H9 (cell line): ENCODE measurements at places on chromosomes 1 and 21. TPM values are rescaled to one million over a fixed set of nuclear protein-coding genes. Genes with fewer than 3 reads are reported as not detected.

- no peaks in the 10 kb centered on the region; the same call in 1 of the 2 replicates for H3K27me3 ChIP-seq
- H3K4me3 ChIP-seq, result no peak overlapping the region
Observed at GRCh38 chr1:172279939-172280636, 140.4 kb upstream of the C1orf105 start.

DNA sequence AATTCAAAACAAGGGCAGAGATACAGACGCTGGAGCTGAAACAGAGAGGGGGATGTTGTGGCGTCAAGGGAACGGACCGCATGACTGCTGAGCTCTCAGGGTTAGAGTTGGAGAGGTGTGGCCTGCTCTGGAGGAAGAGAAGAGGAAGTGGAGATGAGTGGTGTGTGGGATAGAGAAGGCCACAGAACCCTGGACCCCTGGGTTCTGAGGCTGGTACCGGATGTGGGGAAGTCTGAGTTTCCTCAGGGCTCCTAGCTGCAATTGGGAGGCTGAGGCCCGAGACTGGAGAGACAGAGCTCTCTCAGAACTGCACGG is 1.8 kb downstream of the BCAN start:
- H3K4me1 ChIP-seq, result peaks cover 4% of the 10 kb centered on the region; the same call in 1 of the 2 replicates
- H3K27ac ChIP-seq, result no peak overlapping the region
- no peaks in the 10 kb centered on the region for H3K36me3 ChIP-seq
- H3K4me3 ChIP-seq, result no peak overlapping the region
- peaks cover 10% of the 10 kb centered on the region; the same call in 1 of the 2 replicates for H3K27me3 ChIP-seq
- DNase-seq, result no peak

DNA sequence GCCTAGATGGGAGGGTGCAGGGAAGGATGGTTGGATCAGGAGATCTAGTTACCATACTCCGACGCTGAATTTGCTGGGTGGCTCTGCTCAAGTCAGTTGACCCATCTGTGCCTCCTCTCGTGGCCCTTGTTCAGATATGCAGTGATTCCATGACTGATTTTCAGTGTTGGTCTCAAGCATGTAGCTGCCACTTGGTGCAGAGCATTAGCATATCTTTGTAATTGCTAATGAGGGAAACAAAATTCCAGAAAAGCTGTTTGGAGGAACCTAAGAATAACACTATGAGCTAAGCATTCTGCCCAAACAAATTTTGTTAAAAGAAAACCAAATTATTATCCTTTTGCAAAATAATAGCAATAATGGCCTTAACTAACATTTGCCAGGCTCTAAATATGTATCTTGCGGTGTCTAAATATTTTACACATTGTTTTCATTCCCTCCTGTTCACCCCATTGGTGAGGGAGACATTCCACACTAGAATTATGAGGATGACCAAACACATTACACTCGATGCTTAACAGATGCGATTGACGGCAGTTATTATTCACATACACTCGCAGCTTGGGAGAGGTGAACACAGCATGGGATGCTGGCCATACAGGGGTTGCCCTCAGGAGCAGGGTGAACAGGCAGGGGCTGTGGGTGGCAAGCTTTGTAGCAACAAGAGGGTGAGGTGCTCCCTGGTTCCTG is 69.1 kb downstream of the KCNJ15 start:
- H3K27ac ChIP-seq, result no peak overlapping the region
- H3K36me3 ChIP-seq, result no peaks in the 10 kb centered on the region; the same call in 2 of the 3 replicates
- no peak overlapping the region for H3K4me3 ChIP-seq
- no peaks in the 10 kb centered on the region for H3K27me3 ChIP-seq
- no peak for DNase-seq

DNA sequence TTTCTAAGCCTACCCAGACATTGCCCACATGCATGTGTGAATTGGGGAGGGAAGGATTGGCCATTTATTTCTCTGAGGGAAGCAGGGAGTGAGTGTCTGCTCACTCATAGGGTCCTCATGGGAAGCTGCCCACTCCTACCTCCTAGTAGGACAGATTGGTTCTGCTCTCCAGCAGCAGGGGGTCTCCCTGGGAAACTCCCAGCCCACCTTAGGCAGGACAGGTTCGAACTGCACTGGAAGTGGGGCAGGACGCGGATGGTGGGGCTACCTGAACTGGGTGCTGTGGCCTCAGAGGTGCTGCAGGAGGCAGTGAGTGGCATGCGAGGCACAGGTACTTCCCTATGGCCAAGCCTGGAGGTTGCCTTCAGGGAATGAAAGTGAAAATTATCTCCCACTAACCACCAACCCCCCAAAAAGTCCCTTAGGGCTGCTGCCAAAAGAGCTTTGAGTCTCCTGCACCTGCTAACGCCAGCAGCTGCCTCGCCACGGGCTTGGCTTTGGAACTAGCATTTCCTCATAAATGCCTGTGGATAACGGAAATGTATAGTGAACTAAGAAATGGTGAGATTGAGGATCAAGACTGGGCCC is 157.0 kb upstream of the COA6 start:
- peak; percentile 25 for DNase-seq
- no peaks in the 10 kb centered on the region for H3K4me1 ChIP-seq
- H3K4me3 ChIP-seq, result no peak overlapping the region
- H3K27ac ChIP-seq, result no peak overlapping the region
- no peaks in the 10 kb centered on the region for H3K27me3 ChIP-seq

- no peaks in the 10 kb centered on the region for H3K27me3 ChIP-seq
- H3K36me3 ChIP-seq, result peaks cover 7% of the 10 kb centered on the region
- H3K4me3 ChIP-seq, result peak overlapping the region; percentile 81
- H3K4me1 ChIP-seq, result no peaks in the 10 kb centered on the region
Observed at GRCh38 chr21:36966821-36967768, 626 bp upstream of the HLCS start.

DNA sequence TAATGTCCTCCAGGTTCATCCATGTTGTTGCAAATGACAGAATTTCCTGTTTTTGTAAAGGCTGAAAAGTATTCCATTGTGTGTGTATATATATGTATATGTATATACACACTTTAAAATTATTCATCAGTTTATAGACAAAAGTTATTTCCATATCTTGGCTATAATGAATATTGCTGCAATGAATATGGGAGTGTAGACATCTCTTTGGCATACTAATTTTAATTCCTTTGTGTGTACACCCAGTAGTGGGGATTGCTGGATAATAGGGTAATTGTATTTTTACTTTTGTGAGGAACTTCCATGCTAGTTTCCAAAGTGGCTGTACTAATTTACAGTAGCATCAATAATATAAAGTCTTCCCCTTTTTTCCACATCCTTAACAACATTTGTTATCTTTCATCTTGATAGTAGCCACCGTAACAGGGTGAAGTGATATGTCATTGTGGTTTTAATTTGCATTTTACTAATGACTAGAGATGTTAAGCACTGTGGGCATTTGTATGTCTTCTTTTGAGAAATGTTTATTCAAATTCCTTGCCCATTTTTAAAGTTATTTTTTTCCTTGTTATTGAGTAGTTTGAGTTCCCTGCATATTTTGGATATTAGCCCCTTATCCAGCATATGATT is 243.0 kb downstream of the PDE4B start:
- DNase-seq, result no peak
- no peaks in the 10 kb centered on the region for H3K27me3 ChIP-seq
- H3K4me1 ChIP-seq, result no peaks in the 10 kb centered on the region
- no peak overlapping the region for H3K27ac ChIP-seq

GRCh38 chr1:150321826-150322166 is 463 bp downstream of the PRPF3 start:
- DNase-seq, result no peak
- peaks cover 12% of the 10 kb centered on the region; the same call in 2 of the 3 replicates for H3K36me3 ChIP-seq
- H3K4me3 ChIP-seq, result peak overlapping the region; percentile 99
- no peaks in the 10 kb centered on the region for H3K4me1 ChIP-seq
- no peaks in the 10 kb centered on the region for H3K27me3 ChIP-seq
- peak overlapping the region; percentile 1 for H3K27ac ChIP-seq

GRCh38 chr1:92486251-92487077 is at the start of gene GFI1:
GFI1 (minus strand) TSS chr1:92486925; CDS start chr1:92483487, 3,438 bp downstream.
- no peaks in the 10 kb centered on the region for H3K36me3 ChIP-seq
- H3K27me3 ChIP-seq, result peaks cover 64% of the 10 kb centered on the region
- H3K4me1 ChIP-seq, result no peaks in the 10 kb centered on the region
- peak; percentile 75 for DNase-seq
- H3K4me3 ChIP-seq, result peak within 1 kb of the TSS; percentile 68

- H3K27ac ChIP-seq, result no peak overlapping the region
- no peaks in the 10 kb centered on the region for H3K27me3 ChIP-seq
- no peak for DNase-seq
- no peaks in the 10 kb centered on the region for H3K4me1 ChIP-seq
- H3K4me3 ChIP-seq, result no peak overlapping the region
Observed at GRCh38 chr21:23099185-23099584, 2101.0 kb downstream of the NCAM2 start.

DNA sequence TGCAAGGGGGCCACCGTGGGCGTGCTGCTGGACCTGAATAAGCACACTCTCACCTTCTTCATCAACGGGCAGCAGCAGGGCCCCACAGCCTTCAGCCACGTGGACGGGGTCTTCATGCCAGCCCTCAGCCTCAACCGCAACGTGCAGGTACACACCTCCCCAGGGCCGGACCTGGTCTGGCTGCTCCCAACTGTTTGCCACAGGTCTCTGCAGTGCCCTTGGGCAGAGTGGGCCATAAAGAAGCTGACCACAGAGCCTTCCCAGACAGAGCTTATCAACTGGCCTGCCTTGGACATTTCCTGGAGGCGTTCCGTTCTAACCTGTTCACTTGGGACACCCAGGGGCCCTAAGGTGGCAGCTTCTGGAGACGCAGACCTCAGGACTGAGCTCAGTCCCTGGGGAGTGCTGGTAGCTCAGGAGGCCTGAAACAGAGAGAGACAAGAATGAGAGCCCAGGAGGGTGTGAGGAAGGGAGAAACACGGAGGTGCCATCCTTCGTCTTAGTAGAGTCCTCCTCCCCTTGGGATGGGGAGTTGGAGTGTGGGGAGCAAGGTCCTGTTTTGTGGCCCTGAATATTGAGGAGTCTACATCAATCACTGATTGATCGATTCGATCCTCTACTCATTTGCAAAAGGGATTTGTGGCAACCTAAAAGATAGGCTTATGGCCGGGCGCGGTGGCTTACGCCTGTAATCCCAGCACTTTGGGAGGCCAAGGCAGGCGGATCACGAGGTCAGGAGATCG is 27.0 kb upstream of the GNPAT start:
- peaks cover 53% of the 10 kb centered on the region for H3K27me3 ChIP-seq
- H3K4me1 ChIP-seq, result no peaks in the 10 kb centered on the region
- no peaks in the 10 kb centered on the region for H3K36me3 ChIP-seq
- H3K4me3 ChIP-seq, result no peak overlapping the region
- no peak for DNase-seq
- H3K27ac ChIP-seq, result no peak overlapping the region

DNA sequence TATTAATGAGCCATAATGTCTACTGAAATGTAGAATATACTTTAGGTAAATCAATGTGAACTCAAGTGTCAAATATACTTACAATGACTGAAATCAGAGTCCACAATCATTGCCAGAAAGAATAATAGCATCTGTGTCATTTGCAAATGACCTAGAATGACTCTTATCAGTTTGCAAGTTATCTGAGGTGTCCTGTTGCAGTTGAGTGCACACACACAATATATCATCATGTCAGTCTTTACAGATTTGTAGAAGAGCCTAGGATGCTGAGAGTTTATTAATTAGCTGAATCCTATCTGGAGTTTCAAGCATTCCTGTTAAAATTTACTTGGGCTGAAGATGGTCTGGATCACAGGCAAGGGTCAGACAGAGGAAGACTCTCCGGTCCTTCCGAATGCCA is 324.0 kb upstream of the GREM2 start:
- H3K4me1 ChIP-seq, result no peaks in the 10 kb centered on the region
- H3K27me3 ChIP-seq, result no peaks in the 10 kb centered on the region
- no peak overlapping the region for H3K27ac ChIP-seq
- no peak overlapping the region for H3K4me3 ChIP-seq

DNA sequence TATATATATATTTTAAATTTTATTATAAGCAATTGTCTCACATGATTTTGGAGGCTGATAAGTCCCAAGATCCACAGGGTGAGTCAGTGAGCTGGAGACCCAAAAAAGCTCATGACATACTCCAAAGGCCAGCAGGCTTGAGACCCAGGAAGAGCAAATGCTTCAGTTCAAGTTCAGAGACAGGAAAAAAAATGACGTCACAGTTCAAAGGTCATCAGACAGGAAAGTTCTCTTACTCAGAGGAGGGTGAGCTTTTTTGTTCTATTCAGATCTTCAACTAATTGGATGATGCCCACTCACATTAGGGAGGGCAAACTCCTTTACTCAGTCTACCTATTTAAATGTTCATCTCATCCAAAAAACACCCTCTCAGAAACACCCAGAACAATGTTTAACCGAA is 18.2 kb downstream of the RXRG start:
- H3K4me1 ChIP-seq, result no peaks in the 10 kb centered on the region
- no peak overlapping the region for H3K27ac ChIP-seq
- DNase-seq, result no peak
- H3K4me3 ChIP-seq, result no peak overlapping the region
- H3K27me3 ChIP-seq, result no peaks in the 10 kb centered on the region

DNA sequence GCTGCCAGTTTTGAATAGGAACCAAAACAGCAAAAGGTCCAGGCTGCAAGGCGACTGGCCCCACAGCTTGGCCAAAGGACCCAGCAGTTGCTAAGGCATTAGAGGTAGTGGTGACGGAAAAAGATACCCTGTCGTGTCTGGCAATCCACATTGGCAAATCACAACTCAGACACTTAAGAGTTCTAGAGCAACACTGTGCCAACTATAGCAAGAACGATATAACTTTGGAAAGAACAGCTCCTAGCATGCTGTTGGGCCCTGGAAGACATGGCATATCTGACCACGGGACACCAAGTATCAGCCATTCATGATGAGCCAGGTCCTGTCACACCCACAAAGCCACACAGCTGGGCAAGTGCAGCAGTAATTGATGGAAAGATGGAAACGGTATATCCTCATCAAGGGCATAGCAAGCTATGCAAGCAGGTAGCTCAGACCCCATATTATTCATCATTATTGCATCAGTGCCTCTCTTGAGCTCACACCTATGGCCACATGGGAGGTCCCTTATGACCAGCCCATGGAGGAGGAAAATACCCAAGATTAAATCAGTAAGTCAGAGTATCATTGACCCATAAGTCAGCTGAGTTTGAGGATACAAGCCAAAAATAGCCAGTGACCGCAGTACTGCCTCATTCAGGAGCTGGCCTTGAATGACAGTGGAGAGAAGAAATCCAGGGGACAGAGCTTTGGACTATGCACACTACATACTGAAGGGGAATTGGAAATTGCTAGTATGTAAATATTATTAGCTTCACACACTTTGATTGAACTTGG is 221.2 kb downstream of the SETD4 start:
- no peak overlapping the region for H3K27ac ChIP-seq
- H3K4me1 ChIP-seq, result no peaks in the 10 kb centered on the region
- H3K4me3 ChIP-seq, result no peak overlapping the region
- no peaks in the 10 kb centered on the region for H3K36me3 ChIP-seq

- DNase-seq, result no peak
- H3K27me3 ChIP-seq, result no peaks in the 10 kb centered on the region
Observed at GRCh38 chr1:1435106-1435903, at the start of gene VWA1. VWA1 (plus strand) TSS chr1:1435690; CDS start chr1:1435749, 59 bp downstream.

DNA sequence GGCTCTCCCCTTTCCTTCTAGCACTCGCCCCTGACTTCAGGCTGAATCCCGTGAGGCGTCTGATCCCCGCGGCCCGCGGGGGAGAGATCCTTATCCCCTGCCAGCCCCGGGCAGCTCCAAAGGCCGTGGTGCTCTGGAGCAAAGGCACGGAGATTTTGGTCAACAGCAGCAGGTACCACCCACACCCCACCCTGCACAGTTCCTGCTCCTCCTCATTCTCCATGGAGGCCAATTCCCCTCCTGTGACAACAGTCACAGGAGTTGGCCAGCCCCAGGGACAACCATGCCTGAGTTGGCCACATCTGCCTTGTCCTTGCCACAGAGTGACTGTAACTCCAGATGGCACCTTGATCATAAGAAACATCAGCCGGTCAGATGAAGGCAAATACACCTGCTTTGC is 20.0 kb downstream of the TMEM81 start:
- H3K4me3 ChIP-seq, result no peak overlapping the region
- no peak overlapping the region for H3K27ac ChIP-seq
- H3K27me3 ChIP-seq, result no peaks in the 10 kb centered on the region

GRCh38 chr1:232390590-232390989 is 239.3 kb downstream of the SIPA1L2 start:
- no peak overlapping the region for H3K4me3 ChIP-seq
- no peaks in the 10 kb centered on the region for H3K36me3 ChIP-seq

The GJA4 gene
- total RNA-seq, result 1.4 and 2.1 TPM in 2 replicates

The TNFRSF1B gene
- total RNA-seq, result 0.57 and 0.68 TPM in 2 replicates
